ENCODE measurements at places on chromosomes 11 and 22. TPM values are rescaled to one million over a fixed set of nuclear protein-coding genes. Genes with fewer than 3 reads are reported as not detected.

- peaks cover 67% of the 10 kb centered on the region for H3K4me1 ChIP-seq
- no peaks in the 10 kb centered on the region for H3K36me3 ChIP-seq
- peak overlapping the region; percentile 78 for H3K27ac ChIP-seq
- H3K27me3 ChIP-seq, result no peaks in the 10 kb centered on the region
- peak overlapping the region; percentile 59 for H3K4me3 ChIP-seq
These were observed 38.4 kb downstream of the POU2AF3 start for GRCh38 chr11:111336582-111337256.

- no peak overlapping the region for H3K4me3 ChIP-seq
- H3K36me3 ChIP-seq, result peaks cover 42% of the 10 kb centered on the region
- no peak overlapping the region for H3K27ac ChIP-seq
- peaks cover 47% of the 10 kb centered on the region for H3K4me1 ChIP-seq
- H3K27me3 ChIP-seq, result no peaks in the 10 kb centered on the region
These were observed 2.4 kb downstream of the UCP2 start for GRCh38 chr11:73980001-73980961.

DNA sequence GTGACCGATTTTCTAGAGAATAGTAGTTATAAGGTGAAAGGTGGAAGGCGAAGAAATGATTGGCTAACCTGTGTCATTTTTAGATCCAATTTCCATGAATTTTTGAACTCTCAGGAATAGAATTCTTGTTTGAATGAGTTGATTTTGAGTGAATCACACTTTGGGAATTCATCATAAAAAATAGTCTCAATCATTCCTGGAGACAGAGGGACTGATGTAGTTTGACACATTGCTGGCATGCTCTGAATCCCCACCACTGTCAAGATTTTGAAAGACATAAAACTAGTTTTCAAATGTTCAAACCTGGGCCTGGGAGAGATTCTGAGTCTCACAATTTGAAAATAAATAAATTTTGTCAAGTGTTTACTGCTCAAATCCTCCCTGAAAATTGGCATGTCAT lies 861.4 kb upstream of the RAG2 start:
- no peaks in the 10 kb centered on the region for H3K4me1 ChIP-seq
- H3K27ac ChIP-seq, result no peak overlapping the region
- H3K36me3 ChIP-seq, result no peaks in the 10 kb centered on the region
- no peak overlapping the region for H3K4me3 ChIP-seq

Gene CADM1
- 62.2 TPM for total RNA-seq

DNA sequence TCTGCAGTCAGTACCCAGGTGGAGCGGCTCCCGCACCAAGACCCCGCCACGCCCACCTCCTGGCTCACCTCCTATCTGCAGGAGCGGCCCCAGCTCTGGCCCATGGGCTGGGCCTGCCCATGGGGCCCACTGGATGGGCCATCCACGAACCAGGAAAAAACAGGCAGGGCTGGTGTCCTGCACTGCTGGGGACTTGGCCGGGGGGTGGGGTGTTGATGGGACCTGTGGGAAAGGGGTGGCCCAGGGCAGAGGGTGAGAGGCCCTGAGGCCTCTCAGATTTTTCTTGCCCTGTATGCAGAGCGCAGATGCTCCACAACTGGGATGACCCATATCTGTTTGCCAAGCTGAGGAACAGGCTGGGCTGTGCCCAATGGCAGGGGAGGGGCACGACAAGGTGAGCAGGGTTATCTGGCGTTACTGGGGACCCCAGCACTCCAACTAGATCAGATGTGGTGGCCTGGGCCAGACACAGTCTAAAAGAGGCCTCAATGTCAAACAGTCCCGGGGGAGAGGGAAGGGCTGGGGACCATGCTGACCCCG lies 2.7 kb upstream of the PIM3 start:
- no peak for DNase-seq
- H3K4me3 ChIP-seq, result no peak overlapping the region
- no peak overlapping the region for H3K27ac ChIP-seq

DNA sequence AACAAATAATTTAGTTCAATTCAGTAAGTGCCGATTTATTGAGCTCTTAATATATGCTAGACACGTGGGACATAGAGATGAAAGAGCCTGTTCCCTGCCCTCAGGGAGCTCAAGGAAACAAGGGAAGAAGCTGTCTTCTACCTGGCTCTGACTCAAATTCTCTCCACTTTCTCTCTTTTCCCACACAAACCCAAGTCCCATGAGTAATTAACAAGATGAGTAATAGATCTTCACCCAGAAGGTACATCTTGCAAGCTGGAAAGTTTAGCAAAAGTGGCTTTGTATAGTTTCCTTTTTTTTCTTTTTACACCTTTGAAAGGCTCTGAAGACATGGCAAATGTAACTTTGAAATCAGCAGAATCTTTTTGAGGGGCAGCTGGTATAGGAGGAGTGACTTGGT lies 48.2 kb upstream of the CHST1 start:
- H3K4me3 ChIP-seq, result no peak overlapping the region
- H3K27ac ChIP-seq, result no peak overlapping the region
- H3K27me3 ChIP-seq, result peaks cover 1% of the 10 kb centered on the region
- DNase-seq, result no peak
- no peaks in the 10 kb centered on the region for H3K4me1 ChIP-seq

Gene ABTB2
- 5.1 TPM for total RNA-seq

DNA sequence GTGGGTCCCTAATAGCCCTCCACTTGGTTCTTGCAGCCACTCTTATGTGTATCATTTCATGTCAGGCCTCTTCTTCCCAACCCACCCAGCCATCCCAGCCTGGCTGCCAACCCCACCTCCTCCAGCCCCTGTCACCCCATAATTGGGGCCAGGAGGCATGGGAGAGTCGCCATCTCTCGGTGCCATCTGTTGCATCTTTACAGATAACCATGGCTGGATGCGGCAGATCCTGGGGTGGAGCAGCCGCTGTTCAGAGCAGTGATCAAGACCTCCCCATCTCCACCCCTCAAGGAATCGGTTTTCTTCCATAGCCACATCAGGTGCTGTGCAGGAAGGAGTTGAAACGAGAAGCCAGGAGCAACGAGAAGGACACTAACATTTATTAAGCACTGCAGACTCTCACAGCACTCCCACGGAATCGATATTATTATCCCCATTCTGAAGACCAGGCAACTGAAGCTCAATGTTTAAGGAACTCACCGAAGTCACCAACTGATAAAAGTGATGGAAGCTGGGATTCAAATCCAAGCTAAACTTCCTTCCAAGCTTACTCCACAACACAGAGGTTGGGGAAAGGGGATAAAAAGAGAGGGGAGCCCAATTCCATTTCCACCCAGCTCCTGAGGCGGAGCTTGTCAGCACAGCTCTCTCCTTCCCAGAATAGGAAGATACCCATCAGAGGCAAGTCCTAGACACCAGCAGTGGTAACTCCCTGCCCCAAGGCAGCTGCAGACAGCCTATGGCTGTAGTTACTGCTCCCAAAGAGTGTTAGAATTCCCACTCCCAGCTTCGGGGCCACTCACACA lies 2.7 kb downstream of the SLC43A1 start:
- H3K36me3 ChIP-seq, result peaks cover 17% of the 10 kb centered on the region
- H3K4me3 ChIP-seq, result peak overlapping the region; percentile 95
- H3K4me1 ChIP-seq, result peaks cover 69% of the 10 kb centered on the region

DNA sequence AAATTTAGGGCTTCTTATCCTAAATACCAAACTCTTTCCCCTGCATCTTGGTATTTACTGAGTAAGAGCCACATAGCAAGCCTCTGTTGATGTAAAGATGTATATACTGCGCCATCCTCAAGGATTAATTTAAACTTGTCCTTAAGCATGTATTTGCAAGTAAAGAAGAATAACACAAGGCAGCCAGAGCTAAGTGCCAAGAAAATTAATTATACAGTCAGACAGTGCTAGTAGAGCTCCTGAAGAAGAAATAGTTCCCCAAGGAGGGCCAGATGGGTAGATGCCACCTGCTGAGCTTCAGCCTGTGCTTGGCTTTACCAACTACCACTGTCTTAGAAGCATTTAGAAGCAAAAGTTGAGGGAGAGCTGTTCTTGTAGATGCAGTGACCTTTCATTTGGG lies 470.0 kb downstream of the BUD13 start:
- DNase-seq, result no peak
- no peaks in the 10 kb centered on the region for H3K36me3 ChIP-seq
- no peak overlapping the region for H3K4me3 ChIP-seq
- H3K27ac ChIP-seq, result no peak overlapping the region

Measured in HepG2 (cell line).